ENCODE measurements at places on chromosomes 4 and X.

DNA sequence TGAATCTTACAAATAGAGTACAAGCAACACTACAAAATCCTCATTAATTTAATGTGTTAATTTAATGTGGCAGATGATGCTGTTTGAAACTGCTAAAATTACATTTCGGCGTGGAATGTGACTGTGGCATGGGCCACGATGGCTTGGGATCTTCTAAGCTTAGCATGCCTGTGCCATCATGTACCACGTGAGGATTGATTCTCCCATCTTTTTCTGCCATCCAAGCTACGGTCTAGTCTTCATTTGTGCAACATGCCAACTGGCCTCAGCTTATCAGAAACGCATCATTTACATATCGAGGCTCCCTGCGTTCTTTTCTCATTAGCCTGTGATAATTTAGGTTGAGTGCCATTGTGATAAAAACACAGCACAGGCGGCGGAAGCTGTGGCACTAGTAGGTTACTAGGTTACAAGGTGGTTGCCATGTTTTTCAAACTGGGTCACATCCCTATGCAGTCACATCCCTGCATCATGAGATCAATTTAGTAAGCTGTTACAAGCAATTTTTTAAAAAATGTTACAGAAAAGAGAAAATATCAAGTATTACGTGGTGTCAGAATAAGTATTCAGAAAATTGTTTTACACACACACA is 189.9 kb upstream of the RBPJ start:
- DNase-seq = no peak

DNA sequence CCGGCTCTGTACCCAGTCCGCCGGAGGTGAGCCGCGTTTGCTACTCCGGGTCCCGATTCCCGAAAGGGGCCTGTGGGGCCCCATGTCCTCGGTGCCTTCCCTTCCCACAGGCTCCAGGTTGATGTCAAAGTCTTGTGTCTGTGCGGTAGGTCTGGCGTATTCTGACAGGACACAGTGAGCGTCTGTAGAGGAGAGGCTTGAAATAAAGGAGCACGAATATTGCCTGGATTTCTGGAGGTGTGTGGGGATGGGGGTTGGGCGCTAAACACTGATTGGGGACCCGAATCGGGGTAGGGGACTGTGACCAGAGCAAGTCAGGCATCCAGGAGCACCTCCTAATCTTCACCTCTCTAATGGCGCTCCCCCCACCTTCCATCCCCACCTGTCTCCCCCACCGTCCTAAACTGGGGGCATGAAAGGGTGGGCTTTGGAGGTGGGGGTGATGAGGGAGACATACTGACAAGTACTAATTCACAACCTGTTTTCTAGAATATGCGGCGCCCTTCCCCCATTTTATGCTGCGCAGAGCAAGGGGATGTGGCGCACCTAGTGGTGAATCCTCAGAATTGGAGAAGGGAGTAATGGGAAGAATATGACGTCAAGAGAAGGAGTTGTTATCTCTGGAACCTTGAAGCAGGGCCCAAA is 855 bp downstream of the GPRASP2 start:
- DNase-seq = peak; percentile 80

- no peak for DNase-seq
Observed at GRCh38 chr4:111678479-111678878, 466.8 kb upstream of the FAM241A start.

- no peak for DNase-seq
Observed at GRCh38 chr4:100509386-100509785, 8.4 kb downstream of the EMCN start.

GRCh38 chr4:8547912-8548730 is 32.1 kb upstream of the GPR78 start:
- no peak for DNase-seq

GRCh38 chr4:8912089-8912455 is 40.4 kb upstream of the HMX1 start:
- no peak for DNase-seq

GRCh38 chrX:150475461-150475860 is 93.0 kb upstream of the MTM1 start:
- DNase-seq = no peak

DNA sequence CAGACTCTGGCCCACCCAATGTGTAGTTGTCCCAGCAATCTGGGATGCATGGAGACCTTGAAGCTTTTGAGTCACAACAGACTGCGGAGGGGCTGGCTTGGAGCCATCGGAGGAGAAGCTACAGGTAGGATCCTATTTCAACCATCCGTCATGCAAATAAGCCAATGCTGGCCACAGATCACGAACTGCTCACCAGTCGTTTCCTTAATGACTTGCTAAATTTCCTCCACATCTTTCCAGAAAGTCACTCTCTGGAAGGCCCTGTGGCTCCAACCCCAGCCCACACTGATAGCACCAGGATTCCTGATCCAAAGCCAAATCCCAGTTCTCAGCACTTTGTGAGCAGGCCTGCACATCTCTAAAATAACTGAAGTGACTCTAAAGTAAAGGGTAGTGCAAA is 321.3 kb downstream of the RAB28 start:
- no peak for DNase-seq

DNA sequence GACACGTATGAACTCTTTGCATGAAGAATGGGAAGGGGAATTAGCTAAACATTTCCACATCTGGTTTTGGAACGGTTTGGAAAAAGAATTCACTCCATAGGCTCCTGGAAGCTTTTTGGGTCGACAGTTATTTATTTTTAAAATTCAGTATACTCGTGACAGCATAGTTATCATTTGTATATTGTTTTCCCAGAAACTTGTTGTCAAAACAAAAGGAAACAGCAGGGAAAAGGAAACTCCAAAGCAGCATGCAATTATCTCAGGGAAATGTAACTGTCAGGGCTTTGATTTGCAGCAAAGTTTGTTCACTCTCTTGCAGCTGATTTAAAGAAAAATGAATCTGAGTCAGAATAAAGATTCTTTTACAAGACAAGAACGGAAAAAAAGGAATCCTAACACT is 86.5 kb downstream of the PLAC1 start:
- DNase-seq = no peak

DNA sequence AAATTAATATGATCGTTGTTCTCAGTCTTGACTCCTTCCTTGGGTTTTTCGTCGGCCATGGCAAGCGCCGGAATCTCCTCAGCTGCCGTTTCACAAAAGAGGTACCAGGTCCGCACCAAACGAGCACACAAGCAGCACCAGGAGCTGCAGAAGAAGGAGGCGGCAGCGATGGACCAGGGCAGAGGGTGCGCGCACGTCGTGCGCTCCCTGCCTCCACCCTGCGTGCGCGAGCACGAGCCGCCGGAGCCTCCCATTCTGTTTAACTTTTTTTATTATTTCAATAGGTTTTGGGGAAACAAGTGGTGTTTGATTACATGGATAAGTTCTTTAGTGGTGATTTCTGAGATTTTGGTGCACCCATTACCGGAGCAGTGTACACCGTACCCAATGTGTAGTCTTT is 158.2 kb downstream of the PLS3 start:
- no peak for DNase-seq

DNA sequence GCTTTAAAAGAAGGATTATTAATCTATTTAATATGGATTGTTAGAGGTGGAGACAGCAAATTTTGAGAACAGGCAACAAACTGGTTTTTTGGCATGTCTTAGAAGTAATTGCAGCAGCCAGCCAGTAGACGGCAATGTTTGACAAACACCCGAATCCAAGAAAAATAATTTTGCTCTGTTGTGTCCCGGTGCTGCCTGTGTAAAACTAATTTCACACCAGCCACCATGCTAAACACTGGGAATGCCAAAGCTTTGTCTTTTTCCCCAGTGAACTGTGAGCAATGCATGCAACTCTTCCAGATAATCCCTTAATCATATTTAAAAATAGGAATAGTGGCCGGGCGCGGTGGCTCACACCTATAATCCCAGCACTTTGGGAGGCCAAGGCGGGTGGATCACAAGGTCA is 25.9 kb downstream of the SMIM31 start:
- peak; percentile 19 for DNase-seq

GRCh38 chr4:142354794-142355420 is 491.2 kb downstream of the INPP4B start:
- no peak for DNase-seq

DNA sequence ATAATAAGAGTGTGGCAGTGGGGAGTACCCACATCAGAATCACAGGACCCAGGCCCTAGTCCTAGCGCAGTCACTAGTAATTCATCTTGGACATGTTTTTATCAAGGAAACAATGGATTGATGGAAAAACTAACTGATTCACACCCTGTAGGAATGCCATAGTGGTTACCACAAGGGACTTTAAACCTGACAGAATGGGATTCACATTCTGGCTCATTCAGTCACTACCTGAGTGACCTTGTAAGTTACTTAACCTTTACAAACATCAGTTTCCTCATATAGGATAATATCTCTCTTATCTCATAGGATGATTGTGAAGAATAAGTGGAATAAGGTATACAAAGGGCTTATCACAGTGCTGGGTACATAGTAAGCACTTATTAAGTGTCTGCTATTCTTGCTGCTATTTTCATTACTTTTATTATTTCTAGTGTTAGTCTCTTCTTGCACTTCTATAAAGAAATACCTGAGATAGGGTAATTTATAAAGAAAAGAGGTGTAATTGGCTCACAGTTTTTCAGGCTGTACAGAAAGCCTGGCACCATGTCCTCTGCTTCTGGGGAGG is 247.5 kb upstream of the KLF3 start:
- DNase-seq = no peak

DNA sequence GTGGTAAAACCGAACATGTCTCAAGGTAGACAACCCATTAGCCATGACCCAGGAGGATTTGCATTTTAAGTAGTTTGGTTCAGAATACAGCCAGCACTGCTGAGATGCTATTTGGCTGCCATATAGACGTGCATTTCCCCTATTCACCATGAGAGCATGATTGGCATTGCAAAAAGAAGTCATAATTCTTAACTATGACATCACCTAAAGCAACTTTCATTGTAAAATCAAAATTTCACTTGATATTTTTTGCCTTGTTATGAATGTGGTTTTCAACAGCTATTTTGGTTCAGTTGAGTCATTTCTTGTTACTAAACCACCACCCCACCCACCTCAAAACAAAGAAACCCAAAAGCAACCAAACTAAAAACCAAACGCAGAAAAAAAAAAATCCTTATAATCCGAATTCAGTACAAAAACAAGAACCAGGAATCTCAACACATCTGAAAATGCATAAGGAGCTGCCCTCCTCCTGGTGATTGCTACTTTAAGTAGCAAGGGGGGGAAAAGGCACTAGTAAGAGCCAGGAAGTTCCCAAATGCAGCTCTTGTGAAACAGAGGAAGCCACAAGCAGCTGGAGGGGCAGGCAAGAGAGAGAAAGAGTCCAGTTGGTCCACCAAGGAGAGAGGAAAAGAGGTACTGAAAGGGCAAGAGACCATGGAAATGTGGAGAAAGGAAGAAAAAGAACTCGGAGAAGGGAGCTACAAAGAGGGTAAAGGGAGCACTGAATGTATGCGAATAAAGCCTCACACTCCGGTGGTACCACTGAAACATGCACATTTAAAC is 3.1 kb downstream of the SLITRK4 start:
- no peak for DNase-seq

- peak; percentile 51 for DNase-seq
Observed at GRCh38 chr4:145557720-145558119, 61.5 kb upstream of the MMAA start.

- DNase-seq = no peak
Observed at GRCh38 chr4:126242679-126243390, 928.1 kb downstream of the FAT4 start.

GRCh38 chr4:42490015-42490414 is 92.7 kb downstream of the SHISA3 start:
- DNase-seq = no peak

DNA sequence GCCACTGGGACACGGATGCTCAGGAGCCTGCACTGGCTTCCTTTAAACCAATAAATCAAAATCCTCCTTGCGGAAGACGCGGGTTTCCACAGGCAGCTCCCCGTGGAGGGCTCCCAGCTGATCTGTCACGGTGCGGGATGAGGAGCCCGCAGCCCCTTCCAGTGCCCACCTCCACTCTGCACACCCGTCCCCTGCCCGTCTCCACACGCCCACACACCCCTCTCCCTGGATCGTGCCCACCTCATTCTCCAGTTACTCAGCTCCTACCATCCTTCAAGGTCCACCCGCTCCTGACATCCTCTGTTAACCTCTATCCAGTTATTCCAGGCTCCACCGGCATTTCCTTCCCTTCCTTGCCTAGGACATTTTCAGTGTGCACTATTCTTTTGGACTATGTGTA is 895.9 kb downstream of the TRIML1 start:
- no peak for DNase-seq

- DNase-seq = no peak
Observed at GRCh38 chr4:158787709-158788475, 19.1 kb downstream of the FNIP2 start.

DNA sequence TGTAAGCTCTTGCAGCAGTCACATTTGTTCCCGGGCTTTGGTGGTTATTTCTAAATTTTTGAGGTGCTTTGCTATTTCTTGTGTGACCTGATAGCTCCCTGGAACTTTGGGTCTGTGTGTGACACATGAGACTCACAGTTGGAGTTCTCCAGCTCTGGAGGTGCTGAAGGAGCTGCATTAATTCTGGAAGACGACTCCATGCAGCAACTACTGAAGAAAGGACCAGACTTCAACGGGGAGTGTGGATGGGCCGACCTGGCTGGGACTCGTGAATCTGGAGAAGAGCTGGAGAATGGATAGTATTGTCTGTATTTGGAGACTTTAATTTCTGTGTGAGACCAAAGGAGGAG is 1.5 kb downstream of the MRFAP1 start:
- DNase-seq = no peak

DNA sequence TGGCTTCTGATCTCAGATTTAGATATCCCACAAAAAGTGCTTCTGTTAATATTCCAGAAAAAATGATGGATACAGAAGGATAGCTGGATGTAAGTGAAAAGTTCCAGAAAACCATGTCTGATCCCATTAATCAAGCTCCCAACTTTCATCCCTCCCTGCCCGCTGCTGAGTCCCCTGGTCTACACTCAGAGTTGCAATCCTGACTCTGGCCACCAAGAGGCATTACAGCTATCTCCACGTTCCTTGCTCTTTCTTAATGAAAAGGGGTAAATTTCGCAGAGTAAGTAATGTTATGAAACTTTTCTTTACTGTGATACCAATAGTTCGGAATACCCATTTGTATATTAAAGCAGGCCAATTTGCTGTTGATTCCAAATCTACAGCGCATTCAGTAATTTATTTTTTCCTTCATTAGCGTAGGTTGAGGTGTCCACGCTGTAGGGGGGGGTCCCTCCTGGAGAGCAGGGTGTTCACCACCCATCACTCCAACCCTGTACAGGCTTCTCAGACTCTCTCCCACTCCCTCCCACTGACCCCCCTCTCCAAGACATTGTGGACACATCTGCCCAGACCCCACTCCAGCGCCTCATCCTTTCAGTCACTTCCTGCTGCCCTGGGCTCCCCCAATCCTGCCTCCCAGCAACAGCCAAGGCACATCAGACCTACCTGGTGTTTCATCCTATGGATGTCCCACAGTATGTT is 55.1 kb downstream of the RAB40A start:
- DNase-seq = peak; percentile 57

DNA sequence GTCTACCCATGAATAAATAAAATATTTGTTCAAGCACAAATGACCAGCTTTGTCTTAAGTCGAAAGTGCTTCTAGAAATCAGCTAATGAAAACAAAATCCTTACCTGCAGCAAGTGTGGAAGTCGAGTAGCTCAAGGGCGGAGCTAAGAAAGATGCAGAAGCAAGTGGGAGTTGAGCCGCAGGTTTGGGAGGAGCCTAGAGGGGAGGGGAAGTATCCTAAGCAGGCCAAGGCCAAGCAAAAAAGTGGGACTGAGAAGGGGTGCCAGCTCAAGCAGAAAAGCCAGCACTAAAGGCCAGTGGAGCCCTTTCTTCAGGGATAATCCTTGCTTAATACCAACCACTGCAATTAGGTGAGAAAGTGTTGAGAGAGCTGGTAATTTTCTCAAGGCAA is 60.8 kb downstream of the DLG3 start:
- no peak for DNase-seq

- peak; percentile 31 for DNase-seq
Observed at GRCh38 chr4:115090483-115091075, 22.8 kb downstream of the NDST4 start.

Measured in cerebellar cortex (tissue), 1 donor.